ENCODE measurements at places on chromosomes 2 and 18.

DNA sequence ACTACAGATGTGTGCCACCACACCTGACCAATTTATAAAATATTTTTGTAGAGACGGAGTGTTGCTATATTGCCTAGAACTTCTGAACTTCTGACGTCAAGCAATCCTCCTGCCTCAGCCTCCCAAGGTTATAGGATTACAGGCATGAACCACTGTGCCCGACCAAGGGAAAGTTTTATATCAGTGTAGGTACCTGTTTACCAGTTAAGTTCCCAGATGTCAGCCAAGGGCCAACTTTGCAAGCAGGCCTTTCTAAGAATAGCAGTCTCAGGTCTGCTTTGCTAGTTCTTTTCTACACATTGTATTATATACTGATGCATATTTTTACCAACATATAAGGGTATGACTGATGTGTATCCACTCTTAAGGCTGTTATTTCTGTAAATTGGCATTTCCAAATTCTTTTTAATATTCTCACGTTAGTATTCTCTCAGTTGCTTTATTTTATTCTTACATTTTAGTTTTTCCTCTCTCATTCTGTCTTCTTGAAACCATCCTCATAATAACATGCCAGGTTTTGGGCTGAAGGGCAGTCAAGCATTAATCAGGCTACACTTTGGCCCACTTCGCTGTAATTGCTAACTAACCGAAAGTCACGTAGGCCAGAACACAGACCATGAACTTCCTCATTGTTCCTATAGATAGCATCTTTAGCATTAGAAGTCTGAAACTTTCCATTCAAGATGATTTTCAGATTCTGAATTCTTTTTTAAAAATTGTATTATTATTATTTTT, 25.0 kb upstream of the CXXC1 start:
- no peak for DNase-seq

DNA sequence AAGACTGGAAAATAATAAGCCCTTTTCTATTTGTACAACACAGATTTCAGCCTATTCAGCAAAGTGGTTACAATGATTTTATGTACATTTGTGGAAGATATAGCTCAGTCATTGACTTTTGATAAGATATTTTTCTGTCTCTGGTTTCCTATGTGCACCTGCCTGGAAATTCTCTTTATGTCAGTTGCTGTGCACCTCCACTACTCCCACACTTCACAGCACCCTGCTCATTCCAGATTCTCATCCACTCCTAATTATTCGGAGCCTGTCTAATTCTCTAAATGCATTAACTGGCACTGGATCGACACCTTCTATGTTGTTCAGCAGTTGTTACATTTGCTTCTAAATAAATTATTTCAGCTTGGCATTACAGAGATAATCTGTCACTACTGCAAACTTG, 275.1 kb upstream of the RND3 start:
- DNase-seq, result no peak

GRCh38 chr2:165720511-165720910, 73.5 kb downstream of the GALNT3 start:
- DNase-seq, result no peak

GRCh38 chr18:21439431-21439846, 161.1 kb downstream of the ESCO1 start:
- no peak for DNase-seq

DNA sequence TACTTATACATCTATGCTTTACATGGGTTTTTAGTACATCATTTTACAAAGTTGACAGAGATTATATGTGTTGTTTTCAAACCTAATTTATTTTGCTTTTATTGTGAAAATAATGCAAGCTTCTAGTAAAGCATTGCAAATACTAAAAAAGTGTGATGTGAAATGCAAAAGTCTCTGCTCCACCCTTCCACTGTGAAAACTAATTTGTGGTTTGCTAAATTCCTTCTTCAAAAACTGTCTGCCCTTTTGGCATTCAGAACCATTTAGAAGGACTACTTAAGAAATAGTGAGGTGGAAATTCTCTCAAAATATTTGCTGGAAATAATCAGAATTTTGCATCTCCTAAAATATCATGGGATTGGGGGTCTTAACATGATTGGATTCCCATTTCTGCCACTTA, 78.4 kb downstream of the CSRNP3 start:
- DNase-seq, result no peak
